G401 (cell line): ENCODE measurements at places on chromosomes 11 and 22.

GRCh38 chr11:93741882-93742226, 382 bp downstream of the C11orf54 start:
- peak; percentile 71 for DNase-seq

GRCh38 chr22:28252539-28252938, 333.5 kb upstream of the PITPNB start:
- no peak for DNase-seq

GRCh38 chr22:41009222-41009948, 58.2 kb downstream of the RBX1 start:
- DNase-seq, result no peak

DNA sequence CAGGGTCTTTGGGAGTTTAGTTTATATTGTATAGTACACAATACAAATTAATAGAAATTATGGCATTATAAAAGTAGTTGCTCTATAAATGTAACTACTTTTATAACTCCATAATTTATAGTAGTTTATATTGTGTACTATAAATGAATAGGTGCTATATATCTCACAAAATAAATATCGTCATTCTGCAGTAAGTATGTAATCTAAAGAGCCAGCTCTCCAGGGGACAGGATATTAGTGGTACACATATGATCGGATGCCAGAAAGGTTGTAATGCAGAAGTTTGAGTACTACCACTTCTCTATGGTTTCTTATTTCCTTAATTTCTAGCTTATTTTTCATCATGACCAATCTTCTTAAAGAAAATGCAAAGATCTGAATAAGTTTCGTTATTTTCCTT, 20.2 kb upstream of the CWF19L2 start:
- no peak for DNase-seq

GRCh38 chr11:124776865-124777645, 15.0 kb upstream of the ESAM start:
- no peak for DNase-seq

GRCh38 chr11:64726867-64727530, 4.0 kb upstream of the NRXN2 start:
- no peak for DNase-seq

GRCh38 chr11:60281485-60281884, 1.0 kb downstream of the MS4A4A start:
- peak; percentile 17 for DNase-seq

DNA sequence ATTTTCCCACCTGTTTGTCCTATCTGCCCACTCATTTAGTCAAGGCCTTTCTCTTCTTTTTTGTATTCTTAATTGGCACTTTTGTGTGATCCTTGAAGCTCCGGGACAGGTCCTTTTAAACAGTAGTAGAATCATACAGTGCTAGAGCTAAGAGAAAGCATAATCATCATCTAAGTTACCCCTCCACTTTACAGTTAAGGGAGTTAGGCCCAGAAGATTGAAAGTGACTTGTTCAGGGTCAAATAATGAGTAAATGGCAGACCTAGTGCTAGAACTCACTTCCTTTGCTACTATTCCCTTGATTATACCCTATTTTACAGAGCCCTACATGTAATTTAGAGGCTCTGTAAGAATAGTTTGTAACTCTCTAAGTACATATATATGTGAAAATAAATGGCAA, 2.5 kb downstream of the USP47 start:
- no peak for DNase-seq

DNA sequence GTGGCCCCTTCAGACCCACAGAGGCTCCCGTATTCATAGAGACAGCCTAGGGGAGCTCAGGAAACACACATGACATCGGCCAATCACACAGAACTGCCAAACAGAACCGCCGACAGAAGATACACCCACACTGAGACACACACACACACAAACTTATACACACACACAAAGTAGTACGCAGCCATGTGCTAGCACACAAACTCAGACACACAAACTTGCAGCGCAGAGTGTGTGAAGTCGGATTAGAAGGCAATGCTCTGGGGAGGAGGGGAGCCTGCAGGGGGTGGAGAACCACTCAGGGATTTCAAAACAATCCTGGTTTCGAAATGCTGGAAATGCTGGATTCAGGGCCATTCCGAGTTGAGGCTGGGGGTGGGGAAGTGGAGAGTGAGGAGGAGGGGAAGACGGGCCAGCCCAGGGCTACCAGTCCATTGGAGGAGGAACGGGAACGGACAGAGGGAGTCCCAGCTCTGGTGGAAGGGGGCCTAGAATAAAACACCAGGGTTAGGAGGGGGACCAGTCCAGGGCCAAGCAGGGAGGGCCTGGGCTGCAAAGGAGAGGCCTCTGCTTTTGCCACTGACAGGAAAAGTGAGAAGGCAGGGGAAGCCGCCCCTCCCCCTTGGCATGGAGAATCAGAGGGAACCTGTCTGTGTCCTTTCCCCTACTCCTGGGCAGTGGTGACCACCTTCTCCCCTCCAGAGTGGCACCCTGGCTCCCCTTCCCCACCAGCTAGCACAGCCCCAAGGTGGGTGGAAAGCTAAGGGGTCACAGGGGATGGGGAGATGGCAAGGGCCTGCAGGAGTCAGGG, 4.4 kb downstream of the BCL9L start:
- DNase-seq, result peak; percentile 26

- peak; percentile 61 for DNase-seq
These were observed 52.9 kb downstream of the UVRAG start for GRCh38 chr11:75867778-75868374.

- DNase-seq, result peak; percentile 85
These were observed 27.2 kb downstream of the PHLDB1 start for GRCh38 chr11:118634431-118635236.

DNA sequence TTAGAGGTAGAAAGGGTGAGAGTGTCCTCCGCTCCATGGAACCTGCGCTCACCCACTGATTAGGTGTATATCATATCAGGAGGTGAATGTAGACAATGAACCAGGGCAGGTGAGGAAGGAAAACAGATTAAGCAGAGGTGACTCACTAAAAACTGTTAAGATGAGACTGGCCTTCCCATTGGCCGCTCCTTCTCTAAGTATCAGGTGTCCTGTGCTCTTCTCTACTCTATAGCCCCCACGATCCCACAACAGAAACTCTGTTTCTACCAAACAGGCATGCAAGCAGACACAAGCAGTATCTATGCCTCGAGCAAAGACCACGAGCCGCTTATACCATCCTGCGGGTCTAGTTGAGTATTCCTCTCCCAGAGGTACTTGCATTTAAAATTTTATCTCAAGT, 103.1 kb downstream of the SNX19 start:
- DNase-seq, result no peak

DNA sequence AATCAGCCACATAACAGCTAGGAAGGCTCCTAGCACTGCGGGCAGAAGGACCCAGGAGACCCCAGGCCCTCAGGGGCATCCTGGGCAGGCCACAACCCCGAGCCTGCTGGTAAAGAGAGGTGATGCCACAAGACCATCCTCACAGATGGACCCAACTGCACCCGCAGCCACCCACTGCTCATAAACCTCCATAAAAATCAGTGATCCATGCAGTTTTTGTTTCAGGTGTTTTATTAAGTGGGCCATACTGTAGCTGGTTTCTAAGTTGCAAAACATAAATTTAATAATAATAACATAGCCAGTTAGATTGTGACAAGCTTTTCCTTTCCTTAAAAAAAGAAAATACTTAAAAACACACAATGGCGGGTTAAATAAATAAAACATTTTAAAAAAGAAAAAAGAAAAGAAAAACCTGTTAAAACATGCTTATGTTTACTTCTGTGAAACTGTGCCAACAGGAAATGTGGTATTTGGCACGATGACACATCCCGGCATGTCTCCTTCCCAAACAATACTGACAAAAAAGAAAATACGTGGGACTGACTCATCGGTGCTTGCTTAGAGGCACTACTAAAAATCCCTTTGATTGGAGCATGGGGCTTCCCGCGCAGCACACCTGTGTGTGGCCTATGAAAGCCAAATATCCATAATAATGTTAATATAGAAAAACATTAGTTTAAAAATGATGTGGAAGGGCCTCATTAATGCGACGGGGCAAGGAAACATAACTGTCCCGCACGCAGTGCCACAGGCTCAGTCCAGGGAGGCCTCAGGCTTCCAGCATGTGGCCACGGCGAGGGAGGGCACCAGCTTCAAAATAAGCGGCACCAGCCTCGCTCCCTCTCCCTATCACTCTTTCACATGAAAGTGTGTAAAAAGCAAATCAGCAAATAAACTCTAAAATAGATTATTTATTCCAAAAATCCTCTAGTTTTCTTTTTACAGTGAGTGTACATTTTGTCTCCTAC, 47.5 kb upstream of the SCUBE2 start:
- DNase-seq, result peak; percentile 69

GRCh38 chr11:2587976-2588748, 111.6 kb downstream of the KCNQ1OT1 start:
- no peak for DNase-seq

DNA sequence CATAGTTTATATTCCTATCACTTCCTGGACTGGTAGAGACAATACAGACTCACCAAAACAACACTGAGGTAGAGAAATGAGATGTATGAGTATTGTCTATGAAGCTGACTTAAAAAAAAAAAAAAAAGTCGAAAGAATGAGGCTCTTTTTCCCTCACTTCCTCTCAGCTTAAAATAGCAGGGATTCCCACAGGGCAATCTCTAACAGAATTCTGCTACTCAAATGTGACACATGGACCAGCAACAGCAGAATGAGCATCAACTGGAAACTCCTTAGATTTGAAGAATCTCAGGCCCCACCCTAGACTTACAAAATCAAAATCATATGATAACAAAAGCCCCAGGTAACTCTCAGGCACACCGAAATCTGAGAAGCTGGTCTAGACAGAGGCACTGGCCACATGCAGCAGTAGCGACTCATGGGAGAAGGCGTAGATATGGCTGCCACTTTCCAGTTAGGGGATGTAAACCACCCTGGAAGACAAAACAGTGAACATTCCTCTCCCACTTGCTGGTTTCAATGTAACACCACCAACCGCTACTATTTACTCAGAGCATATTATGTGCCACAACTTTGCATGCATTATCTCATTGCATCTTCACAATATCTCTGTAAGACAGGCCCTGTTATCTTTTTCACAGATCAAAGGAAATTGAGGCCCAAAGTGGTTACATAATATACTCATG, 128.0 kb downstream of the RBFOX2 start:
- peak; percentile 48 for DNase-seq
